NCI-H226 (cell line): ENCODE measurements at places on chromosomes 2 and 18.

DNA sequence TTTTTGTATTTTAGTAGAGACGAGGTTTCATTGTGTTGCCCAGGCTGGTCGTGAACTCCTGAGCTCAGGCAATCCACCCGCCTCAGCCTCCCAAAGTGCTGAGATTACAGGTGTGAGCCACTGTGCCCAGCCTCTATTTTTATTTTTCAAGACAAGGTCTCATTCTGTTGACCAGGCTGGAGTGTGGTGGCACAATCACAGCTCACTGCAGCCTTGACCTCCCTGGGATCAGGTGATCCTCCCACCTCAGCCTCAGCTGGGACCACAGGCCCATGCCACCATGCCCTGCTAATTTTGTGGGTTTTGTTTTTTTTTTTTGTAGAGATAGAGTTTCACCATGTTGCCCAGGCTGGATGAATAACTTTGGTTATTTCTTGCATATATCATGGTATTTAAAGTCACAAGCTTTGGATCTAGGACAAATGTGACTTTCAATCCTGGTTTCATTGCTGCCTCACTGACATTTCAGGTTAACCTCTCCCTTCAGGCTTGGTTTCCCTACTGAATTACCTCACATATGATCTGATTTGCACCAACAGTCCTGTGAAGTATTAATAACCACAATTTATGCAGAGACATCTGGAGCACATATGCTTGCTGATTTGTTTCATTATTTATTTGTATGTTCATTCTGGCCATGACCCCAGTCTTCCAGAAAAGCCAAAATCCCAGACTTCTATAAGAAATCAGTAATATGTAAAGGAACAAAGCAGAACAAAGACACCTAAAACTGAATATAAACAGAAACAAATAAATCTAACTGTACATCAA, 17.5 kb upstream of the RAB31 start:
- DNase-seq, result no peak

DNA sequence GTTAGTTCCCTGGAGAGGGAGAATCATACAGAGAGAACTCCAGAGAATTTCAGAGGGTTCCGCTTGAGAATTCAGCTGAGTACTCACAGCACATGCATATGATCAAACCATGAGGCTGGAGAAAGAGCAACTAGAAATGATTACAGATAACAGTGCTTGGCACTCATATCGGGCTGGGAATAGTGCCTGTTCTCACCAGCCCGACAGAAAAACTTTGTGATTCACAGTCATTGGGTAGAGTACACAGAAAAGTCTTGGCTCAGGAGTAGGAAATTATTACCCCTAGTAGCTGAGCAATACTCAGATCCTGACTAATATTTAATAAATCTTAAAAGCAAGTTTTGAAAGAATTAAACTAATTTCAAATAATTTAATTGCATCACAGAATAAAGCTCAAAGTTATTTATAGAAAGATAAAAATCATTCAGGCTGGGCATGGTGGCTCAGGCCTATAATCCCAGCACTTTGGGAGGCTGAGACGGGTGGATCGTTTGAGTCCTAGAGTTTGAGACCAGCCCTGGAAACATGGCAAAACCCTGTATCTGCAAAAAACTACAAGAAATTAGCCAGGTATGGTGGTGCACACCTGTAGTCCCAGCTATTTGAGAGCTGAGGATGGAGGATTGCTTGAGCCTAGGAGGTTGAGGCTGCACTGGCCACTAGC, 6.8 kb downstream of the WDPCP start:
- DNase-seq, result peak; percentile 78

- DNase-seq, result no peak
Measured at GRCh38 chr2:42096869-42097591, 49.2 kb downstream of the PKDCC start.

DNA sequence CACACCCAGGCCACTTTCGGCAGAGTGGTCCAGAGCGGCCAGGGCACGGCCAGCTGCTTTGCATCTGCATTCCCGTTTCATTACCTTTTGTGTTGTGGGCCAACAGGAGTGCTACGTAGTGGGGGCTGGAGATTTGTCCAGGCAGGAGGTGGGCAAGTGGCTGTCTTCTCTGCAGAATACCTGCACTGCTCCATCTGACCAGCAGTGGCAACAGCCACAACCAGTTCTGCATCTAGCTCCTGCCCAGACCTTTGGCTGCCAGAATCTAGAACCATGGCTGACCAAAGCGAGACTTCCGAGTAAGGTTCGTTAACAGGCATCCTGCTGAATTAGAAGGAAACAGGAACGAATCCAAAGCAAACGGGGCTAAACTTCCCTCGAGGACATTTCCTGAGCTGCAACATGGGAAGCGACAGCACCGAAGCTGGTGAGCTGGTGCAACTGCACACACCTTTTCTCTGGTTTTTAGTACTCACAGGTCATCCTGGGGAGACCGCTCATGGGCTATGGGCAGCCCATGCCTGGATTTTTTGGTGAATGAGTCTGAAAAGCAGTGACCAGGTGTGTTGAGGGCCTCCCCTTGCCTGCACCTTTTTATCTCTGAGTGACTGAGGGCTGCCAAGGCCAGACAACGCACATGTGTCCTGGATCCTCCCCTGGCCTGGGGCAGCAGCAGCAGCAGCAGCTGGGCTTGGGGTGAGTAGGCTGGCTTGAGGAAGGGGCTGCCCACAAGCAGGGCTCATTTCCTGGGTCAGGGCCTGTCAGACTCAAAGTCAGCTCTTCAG, 10.5 kb downstream of the GDF7 start:
- no peak for DNase-seq
